ENCODE measurements at places on chromosomes 5 and 9. TPM values are rescaled to one million over a fixed set of nuclear protein-coding genes. Genes with fewer than 3 reads are reported as not detected.

LOX gene
- 10.7 TPM for total RNA-seq

DNAJC18 gene
- total RNA-seq: 14.1 TPM

DNA sequence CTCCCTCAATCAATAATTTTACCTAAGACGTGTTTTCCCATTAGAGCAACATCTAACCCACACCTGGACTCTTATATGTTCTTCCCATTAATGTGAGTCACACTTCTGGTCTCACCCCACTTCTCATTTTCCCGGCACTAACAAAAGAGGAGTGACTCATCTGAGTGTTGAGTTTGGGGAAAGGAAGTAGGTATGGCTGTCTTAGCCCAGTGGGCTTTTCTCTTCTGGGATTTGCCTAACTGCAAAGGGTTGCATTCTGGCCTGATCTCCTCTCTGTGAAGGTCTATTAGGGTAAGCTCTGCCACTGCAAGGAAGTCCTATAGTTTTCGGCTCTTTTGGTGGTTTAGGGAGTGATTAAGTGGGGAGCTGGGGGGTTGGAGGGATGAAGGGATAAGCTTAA lies 195.6 kb downstream of the KIAA0825 start:
- DNase-seq: peak; percentile 93

DNA sequence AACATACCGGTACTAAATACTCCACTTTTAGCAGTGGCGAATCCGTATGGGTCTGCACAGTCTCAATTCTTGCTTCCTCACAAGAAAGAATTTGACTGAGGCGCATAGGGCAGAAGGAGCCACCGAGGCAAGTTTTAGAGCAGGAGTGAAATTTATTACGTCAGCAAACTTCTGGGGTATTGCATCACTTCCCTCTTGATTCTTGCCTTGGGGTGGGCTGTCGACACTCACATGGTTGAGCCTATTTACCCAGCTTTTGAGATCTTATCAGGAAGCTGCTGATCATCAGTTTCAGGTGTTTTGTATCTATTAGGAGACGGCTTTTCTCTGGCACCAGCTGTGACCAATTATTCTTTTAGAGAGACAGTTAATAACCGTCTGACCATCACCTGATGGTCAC lies 111.5 kb upstream of the CCNH start:
- DNase-seq: no peak

DNA sequence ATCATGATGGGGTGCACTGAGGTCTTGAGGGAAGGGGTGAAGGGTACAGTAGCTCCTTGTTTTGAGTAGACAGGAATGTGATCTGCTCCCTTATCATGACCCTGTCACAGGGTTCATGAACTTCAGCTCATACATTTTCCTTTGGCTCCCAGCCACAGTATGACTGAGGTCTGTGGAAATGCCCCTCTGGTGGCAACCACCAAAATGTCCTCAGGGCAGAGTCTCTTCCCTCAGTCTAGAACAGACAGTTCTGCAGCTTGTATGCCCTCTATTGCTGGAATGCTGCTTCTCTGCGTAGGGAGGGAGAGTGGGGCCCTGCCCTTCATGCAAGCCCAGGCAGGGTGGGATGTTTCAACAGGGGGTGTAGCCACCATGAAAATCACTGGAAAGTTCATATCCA lies 53.8 kb upstream of the SNCAIP start:
- DNase-seq: peak; percentile 74

- DNase-seq: no peak
Measured at GRCh38 chr9:211036-211435, 3.6 kb upstream of the DOCK8 start.

DNA sequence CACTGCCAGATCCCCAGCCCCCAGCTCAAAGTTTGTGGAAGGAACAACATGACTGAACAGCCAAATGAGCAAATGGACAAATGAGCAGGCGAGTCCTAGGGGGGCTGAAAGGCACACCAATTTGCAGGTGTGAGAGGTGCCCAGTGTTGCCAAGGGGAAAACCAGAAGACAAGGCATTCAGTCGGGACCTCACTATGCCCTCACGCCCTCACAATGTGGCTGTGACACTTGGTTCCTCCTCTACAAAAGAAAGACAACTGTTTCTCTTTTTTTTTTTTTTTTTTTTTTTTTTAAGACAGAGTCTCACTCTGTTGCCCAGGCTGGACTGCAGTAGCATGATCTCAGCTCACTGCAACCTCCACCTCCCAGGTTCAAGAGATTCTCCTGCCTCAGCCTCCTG lies 28.0 kb downstream of the TNIP1 start:
- DNase-seq: no peak

- no peak for DNase-seq
Measured at GRCh38 chr9:130971294-130971849, 32.3 kb upstream of the FIBCD1 start.

All from MCF 10A (cell line).